ENCODE measurements at places on chromosomes 7 and 10.

GRCh38 chr10:30662814-30663213 lies 33.3 kb upstream of the LYZL2 start:
- no peak overlapping the region for H3K4me3 ChIP-seq
- no peak overlapping the region for H3K27ac ChIP-seq
- H3K4me1 ChIP-seq: no peaks in the 10 kb centered on the region
- no peaks in the 10 kb centered on the region for H3K36me3 ChIP-seq

DNA sequence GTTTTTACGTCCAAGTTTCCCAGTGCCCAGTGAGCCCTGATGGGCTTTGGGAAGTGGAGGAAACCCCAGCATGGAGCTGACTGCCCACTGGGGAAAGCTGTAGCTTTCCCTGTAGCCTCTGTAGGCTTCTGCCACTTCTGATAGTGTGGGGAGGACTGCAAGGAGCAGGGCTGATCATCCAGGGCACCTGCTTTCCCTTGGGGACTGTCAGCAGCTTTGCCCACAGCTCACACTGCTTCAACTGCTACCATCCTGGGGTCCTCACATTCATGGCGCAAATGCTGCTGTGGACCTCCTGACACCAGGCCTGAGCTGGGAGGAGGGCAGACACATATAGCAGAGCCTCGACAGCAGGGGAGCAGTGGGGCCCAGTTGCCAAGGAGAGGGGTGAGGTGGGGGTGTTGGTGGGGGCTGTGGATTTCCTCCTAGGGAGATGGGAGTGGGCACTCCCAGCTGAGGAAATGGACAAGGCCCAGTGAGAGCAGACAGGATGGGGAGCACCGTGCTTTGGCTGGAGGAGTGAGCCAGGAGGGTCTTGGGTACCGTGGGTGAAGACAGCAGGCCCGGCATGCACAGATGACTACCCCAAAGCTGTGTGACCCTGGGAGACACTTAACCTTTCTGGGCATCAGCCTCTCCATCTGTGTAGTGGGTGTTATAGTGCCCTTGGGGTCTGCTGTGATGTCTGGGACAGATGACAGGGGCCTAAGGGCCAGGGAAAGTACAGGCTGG lies 16.2 kb downstream of the RAMP3 start:
- H3K27me3 ChIP-seq: peaks cover 3% of the 10 kb centered on the region
- H3K36me3 ChIP-seq: no peaks in the 10 kb centered on the region
- DNase-seq: no peak
- H3K4me1 ChIP-seq: no peaks in the 10 kb centered on the region

GRCh38 chr7:55965805-55966421 lies 1.5 kb downstream of the NIPSNAP2 start:
- H3K4me3 ChIP-seq: no peak overlapping the region
- H3K27me3 ChIP-seq: no peaks in the 10 kb centered on the region
- H3K27ac ChIP-seq: peak overlapping the region; percentile 22
- H3K4me1 ChIP-seq: peaks cover 33% of the 10 kb centered on the region
- peaks cover 26% of the 10 kb centered on the region for H3K36me3 ChIP-seq

GRCh38 chr10:101358706-101359300 lies 4.8 kb downstream of the BTRC start:
- H3K36me3 ChIP-seq: peaks cover 5% of the 10 kb centered on the region
- no peak for DNase-seq
- H3K27me3 ChIP-seq: no peaks in the 10 kb centered on the region

GRCh38 chr10:7337431-7338171 lies 73.2 kb downstream of the SFMBT2 start:
- peak; percentile 29 for DNase-seq
- peaks cover 60% of the 10 kb centered on the region for H3K36me3 ChIP-seq
- H3K4me1 ChIP-seq: no peaks in the 10 kb centered on the region
- no peak overlapping the region for H3K27ac ChIP-seq
- no peak overlapping the region for H3K4me3 ChIP-seq
- no peaks in the 10 kb centered on the region for H3K27me3 ChIP-seq

DNA sequence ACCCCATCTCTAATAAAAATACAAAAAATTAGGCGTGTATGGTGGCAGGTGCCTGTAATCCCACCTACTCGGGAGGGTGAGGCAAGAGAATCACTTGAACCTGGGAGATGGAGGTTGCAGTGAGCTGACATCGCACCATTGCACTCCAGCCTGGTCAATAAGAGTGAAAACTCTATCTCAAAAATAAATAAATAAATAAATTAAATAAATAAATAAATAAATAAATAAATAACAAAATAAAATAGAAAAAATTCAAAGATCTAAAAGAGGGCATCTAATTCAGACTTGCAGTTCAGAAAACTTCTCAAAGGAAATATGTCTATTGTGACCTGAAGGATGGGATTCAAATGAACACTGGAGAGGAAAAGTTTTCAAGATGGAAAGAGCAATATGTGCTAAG lies 1085.1 kb downstream of the SORCS3 start:
- no peak overlapping the region for H3K4me3 ChIP-seq
- H3K4me1 ChIP-seq: no peaks in the 10 kb centered on the region
- no peak overlapping the region for H3K27ac ChIP-seq
- H3K36me3 ChIP-seq: no peaks in the 10 kb centered on the region
- H3K27me3 ChIP-seq: no peaks in the 10 kb centered on the region

DNA sequence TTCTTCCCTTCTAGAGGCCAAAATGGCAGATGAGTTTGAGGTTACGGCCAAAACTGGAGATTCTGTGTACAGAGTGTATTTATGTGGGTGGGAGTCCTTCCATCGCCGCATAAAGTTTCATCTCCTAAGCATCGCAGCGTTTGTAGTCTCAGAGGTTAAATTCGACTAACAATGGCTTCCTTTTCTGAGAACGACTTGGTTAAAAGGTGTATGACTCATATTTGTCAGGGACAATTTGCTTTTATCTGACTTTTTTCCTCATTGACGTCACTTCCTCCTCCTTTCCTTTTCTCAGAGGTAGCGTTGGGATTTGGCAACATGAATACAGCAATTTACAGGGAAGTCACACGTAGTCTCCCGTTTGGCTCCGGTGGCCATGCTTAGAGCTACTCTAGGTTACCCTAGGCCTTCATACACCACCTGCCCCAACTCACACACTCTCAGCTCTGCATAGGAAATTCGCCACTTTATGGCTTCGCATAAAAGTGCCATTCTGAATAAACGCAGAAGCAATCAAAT lies 37.6 kb upstream of the TCF7L2 start:
- DNase-seq: no peak
- no peak overlapping the region for H3K4me3 ChIP-seq
- no peaks in the 10 kb centered on the region for H3K27me3 ChIP-seq

DNA sequence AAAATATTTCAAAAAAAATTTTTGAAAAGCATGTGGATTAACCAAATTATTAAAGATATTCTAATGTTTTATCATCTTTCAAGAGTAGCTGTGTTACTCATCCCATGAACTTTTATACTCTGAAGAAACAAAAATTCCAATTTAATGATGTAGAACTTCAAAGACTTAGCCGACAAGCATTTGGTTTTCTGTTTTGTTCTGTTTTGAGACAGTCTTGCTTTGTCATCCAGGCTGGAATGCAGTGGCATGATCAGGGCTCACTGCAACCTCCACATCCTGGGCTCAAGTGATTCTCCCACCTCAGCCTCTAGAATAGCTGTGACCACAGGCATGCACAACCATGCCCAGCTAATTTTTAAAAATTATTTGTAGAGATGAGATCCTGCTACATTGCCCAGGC lies 17.8 kb upstream of the LCOR start:
- no peaks in the 10 kb centered on the region for H3K4me1 ChIP-seq
- H3K36me3 ChIP-seq: no peaks in the 10 kb centered on the region
- no peak overlapping the region for H3K4me3 ChIP-seq
- DNase-seq: no peak
- H3K27ac ChIP-seq: no peak overlapping the region
- H3K27me3 ChIP-seq: no peaks in the 10 kb centered on the region
